ENCODE measurements at places on chromosomes 16 and 17. TPM values are rescaled to one million over a fixed set of nuclear protein-coding genes. Genes with fewer than 3 reads are reported as not detected.
A peak's percentile ranks its signal among the peaks of the same experiment; 100 is the strongest.

OSBPL7 gene
- 58.3 TPM for total RNA-seq

DNA sequence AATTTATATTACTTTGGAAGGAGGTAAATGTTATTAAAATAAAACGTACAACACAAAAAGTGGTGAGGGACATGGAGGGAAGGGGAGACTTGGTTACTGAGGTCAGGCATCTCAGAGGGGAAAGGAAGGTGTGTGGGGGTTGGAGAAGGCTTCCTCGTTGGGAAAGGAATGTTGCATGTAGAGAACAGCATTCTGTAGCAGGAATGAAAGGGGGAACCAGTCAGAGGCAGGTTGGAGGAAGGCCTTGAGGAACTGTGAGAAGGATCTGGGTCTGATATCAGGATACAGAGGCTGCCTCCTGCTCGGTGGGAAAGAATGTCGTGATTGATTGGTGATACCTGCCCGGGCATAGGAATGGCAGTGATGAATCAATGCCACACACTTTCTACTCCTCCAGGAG is 103.3 kb upstream of the ZFHX3 start:
- H3K27me3 ChIP-seq: no peaks in the 10 kb centered on the region
- DNase-seq: no peak

DNA sequence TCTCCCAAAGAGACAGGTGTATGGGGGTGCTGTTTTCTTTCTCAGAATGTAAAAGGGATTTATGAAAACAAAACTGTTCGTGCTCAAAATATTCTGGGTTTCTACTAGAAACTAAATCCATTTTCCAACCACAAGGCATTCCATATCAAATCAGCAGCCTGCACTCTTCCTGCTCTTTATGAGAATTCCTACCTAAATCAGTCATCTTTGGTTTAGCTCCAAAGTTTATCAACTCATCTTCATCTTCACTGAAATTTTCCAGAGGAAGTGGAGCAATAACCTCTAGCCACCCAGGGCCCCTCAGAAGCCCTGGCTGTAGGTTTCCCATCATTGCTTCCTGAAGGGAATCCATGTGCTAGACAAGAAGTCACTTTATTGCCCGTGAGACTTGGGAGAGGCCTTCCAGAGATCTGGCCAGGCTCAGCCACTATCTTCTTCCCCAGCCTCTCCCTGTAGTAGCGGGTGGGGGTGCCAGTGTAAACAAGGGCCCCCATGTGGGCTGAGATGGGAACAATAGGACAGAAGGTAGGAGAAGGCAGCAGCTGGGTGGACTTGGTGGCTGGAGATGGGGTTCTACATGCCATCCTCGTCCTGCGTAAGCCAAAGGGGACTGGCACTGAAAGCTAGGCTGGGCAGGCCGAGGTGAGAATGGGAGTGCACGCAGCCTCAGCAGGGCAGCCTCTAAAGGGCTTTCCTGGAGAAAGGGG is 22.0 kb upstream of the ALDH3A1 start:
- DNase-seq: no peak
- no peak overlapping the region for H3K4me3 ChIP-seq
- H3K36me3 ChIP-seq: no peaks in the 10 kb centered on the region
- H3K4me1 ChIP-seq: no peaks in the 10 kb centered on the region
- no peaks in the 10 kb centered on the region for H3K27me3 ChIP-seq

DNA sequence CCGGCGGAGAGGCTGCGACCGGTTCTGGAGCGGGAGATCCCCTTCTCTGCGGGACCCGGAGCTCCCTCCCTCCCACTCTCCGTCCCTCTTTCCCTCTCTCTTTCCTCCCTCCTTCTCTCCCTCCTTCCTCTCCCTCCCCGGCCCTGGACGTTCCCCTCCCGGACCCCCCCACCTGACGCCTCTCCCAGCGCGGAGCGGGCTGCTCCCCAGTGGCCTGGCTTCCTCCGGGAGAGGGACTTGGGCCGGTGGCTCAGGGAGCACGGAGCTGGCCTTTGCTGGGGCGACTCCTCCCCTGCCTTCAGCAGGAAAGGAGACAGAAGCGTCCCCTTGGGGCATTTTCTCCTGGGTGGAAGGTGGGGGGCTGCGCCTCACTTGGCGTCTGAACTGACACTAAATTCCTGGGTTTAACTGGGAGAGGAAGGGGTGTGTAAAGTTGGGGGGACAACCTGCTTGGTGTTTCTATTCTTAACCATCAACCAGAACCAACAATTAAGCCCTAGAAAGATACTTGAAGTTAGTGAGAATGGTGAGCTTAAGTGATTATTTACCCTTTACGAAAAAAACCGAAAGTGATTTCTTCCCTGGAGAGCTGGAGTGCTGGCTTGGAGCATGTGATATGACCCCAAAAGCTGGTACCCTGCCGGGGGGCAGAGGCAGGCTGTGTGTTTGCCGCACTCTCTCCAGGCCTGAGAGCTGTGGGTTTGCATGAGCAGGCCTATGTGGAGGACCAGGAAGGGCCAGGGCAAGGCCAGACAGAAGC is 775 bp downstream of the SPIRE2 start:
- H3K4me3 ChIP-seq: peak overlapping the region; percentile 72
- H3K27ac ChIP-seq: peak overlapping the region; percentile 6
- peak; percentile 48 for DNase-seq
- H3K36me3 ChIP-seq: peaks cover 52% of the 10 kb centered on the region
- no peaks in the 10 kb centered on the region for H3K27me3 ChIP-seq

GRCh38 chr16:7746941-7747340 is 414.3 kb downstream of the RBFOX1 start:
- H3K27me3 ChIP-seq: no peaks in the 10 kb centered on the region
- H3K4me3 ChIP-seq: no peak overlapping the region
- no peak for DNase-seq
- H3K36me3 ChIP-seq: no peaks in the 10 kb centered on the region
- H3K4me1 ChIP-seq: no peaks in the 10 kb centered on the region
- H3K27ac ChIP-seq: no peak overlapping the region

- no peak overlapping the region for H3K27ac ChIP-seq
- H3K4me3 ChIP-seq: no peak overlapping the region
- no peak for DNase-seq
- H3K36me3 ChIP-seq: no peaks in the 10 kb centered on the region
- H3K4me1 ChIP-seq: no peaks in the 10 kb centered on the region
Measured at GRCh38 chr17:35185849-35186248, 8.3 kb downstream of the SLC35G3 start.

GRCh38 chr17:10217916-10218315 is 19.5 kb upstream of the GAS7 start:
- no peaks in the 10 kb centered on the region for H3K4me1 ChIP-seq
- DNase-seq: no peak
- no peak overlapping the region for H3K4me3 ChIP-seq

- no peaks in the 10 kb centered on the region for H3K36me3 ChIP-seq
- no peak for DNase-seq
- H3K4me1 ChIP-seq: no peaks in the 10 kb centered on the region
Measured at GRCh38 chr16:57949013-57949412, 21.9 kb downstream of the CNGB1 start.

DNA sequence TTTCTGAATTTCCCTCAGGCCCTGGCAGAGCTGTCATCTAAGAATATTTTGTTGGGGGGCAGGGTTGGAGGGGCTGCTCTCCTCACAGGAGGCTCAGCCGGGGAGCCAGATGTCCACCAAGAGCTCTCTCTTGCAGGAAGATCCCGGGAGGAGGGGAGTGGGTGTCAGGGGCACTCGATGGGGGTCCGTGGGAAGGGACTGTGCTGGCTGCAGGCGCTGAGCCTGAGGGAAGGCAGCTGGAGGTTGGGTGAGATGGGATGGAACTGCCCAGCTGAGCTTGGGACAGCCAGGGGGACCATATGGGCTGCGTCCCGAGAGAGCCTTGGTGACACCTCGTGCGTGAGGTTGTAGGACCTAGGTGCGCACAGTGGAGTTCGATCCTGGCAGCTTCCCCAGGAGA is 111.2 kb upstream of the GSE1 start:
- peaks cover 8% of the 10 kb centered on the region for H3K4me1 ChIP-seq
- H3K36me3 ChIP-seq: peaks cover 5% of the 10 kb centered on the region
- peaks cover 64% of the 10 kb centered on the region for H3K27me3 ChIP-seq
- H3K27ac ChIP-seq: no peak overlapping the region
- no peak for DNase-seq

SKAP1 gene
- 4.4 TPM for total RNA-seq

- H3K27ac ChIP-seq: no peak overlapping the region
- H3K27me3 ChIP-seq: no peaks in the 10 kb centered on the region
- no peak overlapping the region for H3K4me3 ChIP-seq
- no peaks in the 10 kb centered on the region for H3K36me3 ChIP-seq
Measured at GRCh38 chr16:71383054-71383773, 24.7 kb downstream of the CALB2 start.

GRCh38 chr17:4170639-4171280 is 27.8 kb downstream of the CYB5D2 start:
- H3K4me1 ChIP-seq: no peaks in the 10 kb centered on the region
- no peak overlapping the region for H3K27ac ChIP-seq
- peaks cover 24% of the 10 kb centered on the region for H3K36me3 ChIP-seq
- DNase-seq: no peak

DNA sequence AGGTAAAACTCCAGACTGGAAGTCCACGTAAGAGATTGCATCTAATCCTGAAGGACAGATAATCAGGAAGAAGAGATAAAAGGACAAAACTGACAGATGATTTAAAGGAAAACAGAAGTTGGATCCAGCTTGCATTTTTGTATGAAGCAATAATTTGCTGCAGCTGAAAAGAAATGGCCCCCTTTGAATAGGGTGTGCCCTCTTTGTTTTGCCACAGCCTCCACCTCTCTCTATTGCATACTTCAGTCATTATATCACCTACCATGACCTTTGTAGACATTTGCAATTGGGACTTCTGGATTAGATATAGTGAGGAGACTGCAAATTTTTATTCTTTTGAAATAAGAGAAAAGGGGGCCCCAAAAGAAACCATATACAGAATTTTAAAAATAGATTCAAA is 8.1 kb downstream of the NOG start:
- H3K4me3 ChIP-seq: no peak overlapping the region
- no peak for DNase-seq
- H3K27me3 ChIP-seq: peaks cover 59% of the 10 kb centered on the region
- peaks cover 4% of the 10 kb centered on the region for H3K36me3 ChIP-seq
- H3K4me1 ChIP-seq: no peaks in the 10 kb centered on the region

GRCh38 chr16:89982318-89982717 is 33.8 kb downstream of the DEF8 start:
- no peak overlapping the region for H3K27ac ChIP-seq
- H3K36me3 ChIP-seq: peaks cover 66% of the 10 kb centered on the region
- no peak overlapping the region for H3K4me3 ChIP-seq
- DNase-seq: no peak

PROCA1 gene
- total RNA-seq: 4.3 TPM

DNA sequence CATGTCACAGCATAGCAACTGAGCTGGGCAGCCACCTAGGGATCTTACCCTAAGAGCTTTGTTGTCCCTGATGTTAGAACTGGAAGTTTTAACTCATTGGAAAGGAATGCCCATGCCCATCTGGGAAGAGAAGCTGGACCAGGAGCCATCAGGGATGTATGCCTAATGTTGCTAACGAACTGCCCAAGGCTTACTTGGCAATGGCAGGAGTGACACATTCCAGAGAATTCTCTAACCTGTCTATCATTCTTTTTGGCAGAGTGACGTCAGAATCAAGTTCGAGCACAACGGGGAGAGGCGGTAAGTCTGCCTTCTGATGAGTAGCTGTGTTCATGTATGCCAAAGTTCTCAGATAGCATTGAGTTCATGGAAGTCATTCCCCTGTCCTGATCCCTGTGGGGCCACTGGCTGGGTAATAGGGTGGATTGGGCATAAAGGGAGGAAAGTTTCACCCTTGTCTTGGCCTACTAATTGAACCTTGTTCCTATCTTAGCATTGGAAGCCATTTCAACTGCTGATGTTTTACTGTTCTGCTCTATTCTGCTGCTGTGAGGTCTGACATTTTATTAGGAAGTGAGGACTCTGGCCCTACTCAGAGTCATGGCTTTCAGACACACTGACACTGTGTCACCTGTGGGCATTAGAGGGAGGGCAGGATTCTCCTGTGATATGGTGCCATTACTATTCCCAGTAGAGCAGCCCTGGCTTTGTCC is 23.7 kb downstream of the MAP3K3 start:
- H3K4me3 ChIP-seq: no peak overlapping the region
- no peaks in the 10 kb centered on the region for H3K27me3 ChIP-seq
- H3K27ac ChIP-seq: no peak overlapping the region
- DNase-seq: no peak
- H3K4me1 ChIP-seq: peaks cover 10% of the 10 kb centered on the region

DNA sequence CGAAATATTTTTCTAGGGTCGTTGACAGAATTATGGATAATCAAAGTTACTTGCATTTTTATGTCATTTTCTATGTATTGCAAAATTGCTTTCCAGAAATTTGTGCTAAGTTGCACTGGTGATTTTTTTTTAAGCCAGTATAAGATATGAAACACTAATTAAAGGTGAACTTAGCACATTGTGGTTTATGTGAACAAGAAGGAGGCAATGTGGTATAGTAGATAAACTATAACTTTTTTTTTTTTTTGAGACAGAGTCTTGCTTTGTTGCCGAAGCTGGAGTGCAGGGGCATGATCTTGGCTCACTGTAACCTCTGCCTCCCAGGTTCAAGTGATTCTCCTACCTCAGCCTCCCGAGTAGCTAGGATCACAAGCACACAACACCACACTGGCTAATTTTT is 13.2 kb downstream of the DGKE start:
- no peaks in the 10 kb centered on the region for H3K4me1 ChIP-seq
- H3K27ac ChIP-seq: no peak overlapping the region
- H3K4me3 ChIP-seq: no peak overlapping the region
- no peak for DNase-seq
- H3K27me3 ChIP-seq: no peaks in the 10 kb centered on the region

UNC45B gene
- total RNA-seq: not detected

GRCh38 chr16:88633684-88634140 is 4.7 kb upstream of the IL17C start:
- peak; percentile 64 for DNase-seq
- peaks cover 21% of the 10 kb centered on the region for H3K27me3 ChIP-seq
- H3K4me1 ChIP-seq: peaks cover 10% of the 10 kb centered on the region
- no peak overlapping the region for H3K27ac ChIP-seq

GRCh38 chr16:80862160-80862705 is 57.8 kb upstream of the CDYL2 start:
- H3K36me3 ChIP-seq: no peaks in the 10 kb centered on the region
- H3K27me3 ChIP-seq: peaks cover 16% of the 10 kb centered on the region
- no peaks in the 10 kb centered on the region for H3K4me1 ChIP-seq
- no peak for DNase-seq

DNA sequence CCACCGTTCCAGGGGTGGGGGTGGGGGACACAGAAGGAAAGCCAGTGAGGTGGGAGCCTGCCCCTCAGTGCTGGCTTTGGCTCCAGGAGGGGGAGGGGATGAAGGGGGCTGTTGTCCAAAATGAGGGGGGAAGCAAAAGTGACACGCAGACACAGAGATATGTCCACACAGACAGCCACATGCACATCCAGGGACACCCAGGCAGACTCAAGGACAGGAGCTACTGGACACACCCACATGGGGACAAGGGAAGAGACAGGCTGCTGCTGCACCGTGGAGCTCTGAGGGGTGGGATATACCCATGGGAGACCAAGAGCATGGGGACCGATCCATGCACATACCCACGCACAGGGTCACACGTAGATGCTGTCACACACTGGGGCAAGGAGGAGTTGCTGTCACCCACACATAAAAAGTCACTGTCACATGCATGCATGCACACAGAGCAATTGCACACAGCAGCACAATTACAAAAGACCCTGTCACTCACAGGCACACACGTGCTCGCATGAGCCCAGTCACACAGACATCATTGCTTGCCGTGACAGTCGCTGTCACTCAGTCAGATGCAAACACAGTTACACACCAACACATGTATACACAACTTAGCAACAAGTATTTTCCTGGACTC is 1.3 kb downstream of the THRA start:
- peak overlapping the region; percentile 7 for H3K27ac ChIP-seq
- H3K4me1 ChIP-seq: peaks cover 69% of the 10 kb centered on the region
- H3K36me3 ChIP-seq: peaks cover 40% of the 10 kb centered on the region
- H3K4me3 ChIP-seq: peak overlapping the region; percentile 54
- no peak for DNase-seq

TBC1D3I gene
- 3.3 TPM for total RNA-seq

IL34 gene
- total RNA-seq: 0.39 TPM
